ENCODE measurements at places on chromosomes 2 and 18.

- DNase-seq = no peak
Measured at GRCh38 chr2:58638256-58638805, 397.2 kb upstream of the FANCL start.

DNA sequence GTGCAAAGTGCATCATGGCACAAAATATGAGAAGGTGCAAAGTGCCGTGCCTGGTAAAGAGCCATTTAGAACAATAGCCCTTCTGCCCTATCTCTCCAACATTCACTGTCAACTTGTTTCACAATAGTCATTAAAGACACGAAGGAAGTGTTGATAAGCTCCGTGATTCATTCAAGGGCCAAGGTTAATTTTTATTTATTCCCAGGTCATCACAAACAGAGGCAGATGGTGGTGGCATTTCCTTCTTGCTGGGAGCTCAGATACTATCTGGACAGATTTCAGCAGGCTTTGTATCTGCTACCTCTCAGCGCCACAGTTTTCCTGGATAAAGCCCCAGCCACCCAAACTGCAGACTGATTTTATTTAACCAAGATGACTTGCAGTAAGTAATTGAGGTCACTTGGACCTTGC, 309.3 kb downstream of the ZNF521 start:
- DNase-seq = no peak

GRCh38 chr2:200713704-200714064, 98.0 kb upstream of the BZW1 start:
- DNase-seq = no peak

GRCh38 chr2:182049372-182050148, 63.9 kb downstream of the PPP1R1C start:
- DNase-seq = no peak

GRCh38 chr2:70385966-70386595, 84.2 kb upstream of the FAM136A start:
- DNase-seq = no peak

- DNase-seq = no peak
Measured at GRCh38 chr2:68544811-68545210, 77.4 kb downstream of the APLF start.

DNA sequence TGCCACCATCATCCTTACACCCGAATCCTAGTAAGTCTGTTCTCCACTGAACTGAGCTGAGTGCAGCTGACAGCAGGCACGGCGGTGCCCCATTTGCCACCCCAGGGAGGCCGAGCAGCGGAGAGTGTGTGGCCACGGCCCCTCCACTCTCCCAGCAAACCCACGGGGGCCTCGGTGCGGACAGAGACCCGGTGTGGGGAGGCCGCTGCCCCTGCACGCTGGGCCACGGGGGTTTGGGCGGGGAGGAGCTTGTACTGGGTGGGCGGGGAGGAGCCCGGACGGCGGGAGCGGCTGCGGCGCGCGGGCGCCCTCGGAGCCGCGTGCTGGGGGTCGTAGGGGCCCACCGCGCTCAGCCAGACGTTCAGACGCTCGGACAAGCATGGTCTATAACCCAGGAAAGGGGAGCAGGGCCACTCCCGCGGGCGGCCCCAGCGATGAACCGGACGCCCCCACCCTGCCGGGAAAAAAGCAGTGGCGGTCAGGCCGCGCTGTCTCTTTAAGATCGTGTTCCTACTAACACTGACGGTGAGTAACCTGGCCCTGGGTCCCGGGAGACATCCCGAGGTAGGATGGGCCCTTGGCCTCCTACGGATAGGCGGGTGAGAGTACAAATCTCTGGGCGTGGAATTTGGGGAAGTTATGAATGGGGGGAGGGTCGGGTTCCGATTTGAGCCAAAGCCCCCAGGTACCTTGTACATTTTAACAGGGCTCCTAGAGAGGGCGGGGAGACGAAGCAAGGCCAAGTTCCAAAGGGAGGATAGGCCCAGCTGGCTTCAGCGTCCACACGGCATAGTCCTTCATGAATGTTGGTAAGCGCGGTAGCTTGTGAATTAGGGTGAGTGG, at the start of gene ITPRIPL1:
ITPRIPL1 (plus strand) TSS at position 277 of the 843 bp plus-strand sequence; CDS start at position 800, 523 bp downstream.
- no peak for DNase-seq

GRCh38 chr18:77346208-77346810, 96.7 kb downstream of the GALR1 start:
- DNase-seq = no peak

GRCh38 chr2:53859206-53860181, at the start of gene GPR75:
Gene GPR75, minus strand, starts transcription at chr2:53859967. Its CDS starts 5,211 bp downstream, at chr2:53854756.
- DNase-seq = no peak

DNA sequence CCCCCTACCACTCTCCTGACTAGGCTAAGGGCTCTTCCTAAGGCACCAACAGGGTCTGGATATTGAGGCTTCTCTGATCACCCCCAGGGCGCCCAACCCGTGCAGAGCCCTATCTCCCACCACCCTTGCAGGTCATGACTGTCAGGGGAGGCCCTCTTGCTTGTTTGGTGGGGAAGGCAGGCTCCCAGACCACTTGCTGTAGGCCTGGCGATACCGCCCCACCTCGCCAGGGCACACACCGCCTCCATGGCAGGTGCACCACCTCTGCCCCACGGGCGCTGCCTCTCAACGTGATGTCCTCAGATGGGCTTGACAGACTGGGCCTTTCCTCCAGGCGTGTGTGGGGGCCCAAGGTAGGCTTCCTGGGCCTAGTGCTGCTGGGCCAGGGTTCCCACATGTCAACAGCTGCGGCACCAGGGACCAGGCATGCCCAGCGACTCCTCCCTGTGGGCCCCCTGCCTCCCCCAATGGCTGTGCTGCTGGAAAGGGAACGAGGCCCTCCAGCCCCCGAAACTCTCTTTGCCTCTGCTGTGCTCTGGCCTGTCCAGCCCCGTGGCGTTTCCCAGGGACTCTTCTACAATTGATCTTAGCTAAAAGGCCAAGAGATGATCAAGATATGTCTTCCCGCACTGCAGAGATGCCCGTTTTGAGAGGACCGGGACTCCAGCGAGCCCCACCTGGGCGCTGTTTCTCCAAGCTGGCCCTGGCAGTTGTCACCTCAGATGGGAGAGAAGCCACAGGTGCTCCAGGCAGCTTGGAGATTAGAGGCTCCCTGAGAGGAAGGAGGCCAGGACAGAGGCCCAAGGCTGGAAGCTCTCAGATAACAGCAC, 7.5 kb downstream of the NPPC start:
- no peak for DNase-seq

- DNase-seq = no peak
Measured at GRCh38 chr2:190781604-190782198, 98.9 kb upstream of the GLS start.

DNA sequence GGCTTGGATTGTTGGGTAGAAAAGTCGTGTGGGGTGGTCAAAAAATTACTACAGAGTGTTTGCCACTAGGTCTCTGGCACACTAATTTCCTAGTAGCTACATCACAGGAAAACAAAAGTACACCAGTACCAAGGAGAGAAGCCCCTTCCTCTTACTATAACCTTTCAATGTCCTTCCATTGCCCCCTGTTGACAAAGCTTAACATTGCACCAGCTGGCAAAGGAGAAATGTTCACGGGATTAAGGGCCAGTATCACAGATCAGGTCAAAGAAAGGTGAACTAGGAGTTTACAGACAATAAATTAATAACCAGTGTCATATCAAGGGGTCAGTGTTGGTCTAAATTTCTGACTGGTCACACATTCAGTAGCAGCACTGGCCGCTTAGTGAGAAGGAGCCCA, 1139.6 kb upstream of the FAM98A start:
- no peak for DNase-seq

DNA sequence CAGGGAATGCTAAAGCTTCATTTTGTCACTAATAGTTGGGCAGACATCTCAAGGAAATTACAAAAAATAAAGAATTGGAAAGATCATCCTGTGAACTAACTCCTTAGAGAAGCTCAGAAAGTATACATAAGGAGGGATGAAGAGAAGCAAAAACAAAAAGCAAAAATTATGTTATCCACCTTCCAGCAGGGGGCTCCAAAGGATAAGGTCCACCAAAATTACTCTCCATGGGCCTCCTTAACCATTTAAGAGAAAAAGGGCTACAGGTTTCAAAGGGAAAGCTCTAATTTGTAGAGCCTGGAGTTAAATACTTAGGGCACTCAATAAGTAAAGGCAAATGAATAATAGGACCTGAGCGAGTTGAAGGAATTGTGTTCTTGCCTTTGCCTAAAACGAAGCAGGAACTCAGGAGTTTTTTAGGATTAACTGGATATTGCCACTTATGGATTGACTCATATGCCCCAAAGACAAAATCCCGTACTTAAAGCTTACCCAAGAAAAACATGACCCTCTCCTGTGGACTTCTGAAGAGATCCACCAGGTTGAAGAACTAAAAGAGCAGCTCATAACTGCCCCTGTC, 1167.9 kb downstream of the DSC3 start:
- no peak for DNase-seq

DNA sequence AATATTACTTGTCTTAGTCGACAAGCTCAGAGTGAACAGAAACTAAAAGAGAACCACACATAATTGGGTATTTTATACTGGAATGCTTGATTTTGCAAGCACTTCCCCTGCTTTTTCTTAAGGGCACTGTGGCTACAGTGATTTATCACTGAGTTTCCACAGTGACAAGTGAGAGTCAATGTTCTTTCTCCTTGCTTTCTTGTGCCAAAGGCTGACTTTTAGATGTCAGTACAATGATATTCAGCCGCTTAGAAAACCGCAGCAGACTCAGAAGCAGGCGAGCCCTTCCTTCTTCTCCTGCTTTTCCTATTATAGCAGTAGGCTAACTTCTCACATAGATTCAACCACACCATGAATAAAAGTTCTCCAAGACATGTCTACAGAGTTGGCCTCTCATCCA, 1603.6 kb upstream of the NXPH2 start:
- DNase-seq = no peak

DNA sequence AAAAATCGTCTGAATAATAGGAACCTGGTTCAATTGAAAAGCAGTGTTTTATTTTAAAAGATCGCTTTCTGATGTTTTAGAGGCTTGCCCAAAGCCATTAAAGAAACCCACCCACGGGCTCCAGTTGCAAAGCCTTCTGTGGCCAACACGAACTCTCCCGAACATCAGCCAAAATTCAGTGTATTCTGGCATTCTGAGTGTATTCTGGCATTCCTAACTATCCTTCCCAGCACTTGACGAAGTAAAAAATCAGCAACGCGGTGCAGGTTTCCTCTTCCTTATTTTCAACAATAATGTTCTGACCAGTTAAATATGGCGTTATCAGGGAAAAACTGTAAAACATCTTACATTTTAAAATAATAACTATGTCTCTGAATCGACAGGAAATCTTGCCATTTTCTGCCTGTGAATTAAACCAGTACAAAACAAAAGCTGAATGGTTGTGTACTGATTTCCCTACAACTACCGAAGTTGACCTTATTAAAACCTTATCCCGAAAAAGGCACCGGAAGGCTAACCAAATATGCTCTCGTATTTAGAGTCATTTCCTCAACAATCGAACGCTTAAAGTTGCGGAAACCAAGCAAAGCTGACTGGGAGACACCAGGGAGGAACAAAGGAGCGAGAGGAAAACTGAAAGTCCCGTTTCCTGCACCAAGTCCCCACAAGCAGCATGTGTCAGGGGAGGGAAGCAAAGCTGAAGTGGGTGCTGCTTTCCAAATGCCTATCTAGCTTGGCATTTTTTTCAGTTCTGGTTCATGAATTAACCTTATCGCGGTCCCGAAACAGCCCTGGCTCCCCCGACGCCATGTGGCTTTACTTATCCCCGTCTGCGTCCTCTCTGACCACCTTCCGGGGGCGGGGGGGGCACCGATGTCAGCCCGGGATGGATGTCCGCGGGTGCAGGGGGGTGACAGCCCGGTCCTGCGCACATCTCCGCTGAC, 44.3 kb downstream of the ZNF516 start:
- no peak for DNase-seq

- no peak for DNase-seq
Measured at GRCh38 chr2:112084689-112085374, 29.8 kb downstream of the TMEM87B start.

- no peak for DNase-seq
Measured at GRCh38 chr2:69811018-69811417, 18.4 kb upstream of the GMCL1 start.

DNA sequence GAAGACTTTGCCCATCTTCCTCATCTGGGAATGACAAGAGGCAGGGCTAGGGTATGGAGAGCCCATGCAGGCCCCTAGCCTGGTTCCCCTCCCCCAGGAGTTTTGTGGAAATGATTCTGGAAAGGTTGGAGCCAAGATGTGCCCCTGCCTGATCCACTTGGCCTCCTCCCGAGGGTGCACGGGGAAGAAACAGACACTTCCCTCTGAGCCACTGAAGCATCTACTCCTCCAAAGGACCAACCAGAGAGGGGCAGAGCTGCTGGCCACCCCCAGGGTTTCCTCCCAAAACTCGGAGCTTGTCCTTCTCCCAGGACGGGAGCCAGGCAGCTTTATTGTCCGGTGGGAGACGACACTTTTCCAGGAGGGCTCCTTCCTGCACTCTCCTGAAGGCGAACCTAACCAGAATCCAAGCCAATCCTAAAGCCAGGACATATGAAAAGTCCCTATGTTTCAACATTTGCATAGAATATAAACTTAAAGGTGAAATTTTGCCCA, 149.2 kb upstream of the COPS8 start:
- DNase-seq = no peak

GRCh38 chr2:65788556-65788955, 356.2 kb upstream of the SPRED2 start:
- no peak for DNase-seq

Measured in epithelial cell of prostate (primary cell).